ENCODE measurements at places on chromosomes 5 and 9.

DNA sequence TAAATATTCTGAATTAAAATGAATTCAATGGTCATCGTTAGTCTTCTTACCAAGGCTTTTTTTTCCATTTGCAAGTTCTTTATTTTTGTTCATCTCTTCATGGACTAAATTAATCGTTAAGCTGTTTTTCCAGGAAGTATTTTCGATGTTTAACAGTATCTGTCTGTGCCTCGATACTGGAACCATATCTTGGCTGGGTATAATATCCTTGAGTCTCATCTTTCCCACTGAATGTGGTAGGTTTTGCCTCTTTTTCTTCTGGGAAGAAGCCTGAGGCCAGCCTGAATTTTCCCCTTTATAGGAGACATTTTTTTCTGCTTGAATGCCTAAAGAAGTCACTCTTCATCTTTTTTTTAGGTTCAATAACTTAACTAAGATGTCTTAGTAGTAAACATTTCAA lies 4.0 kb upstream of the SEPTIN8 start:
- DNase-seq = no peak

DNA sequence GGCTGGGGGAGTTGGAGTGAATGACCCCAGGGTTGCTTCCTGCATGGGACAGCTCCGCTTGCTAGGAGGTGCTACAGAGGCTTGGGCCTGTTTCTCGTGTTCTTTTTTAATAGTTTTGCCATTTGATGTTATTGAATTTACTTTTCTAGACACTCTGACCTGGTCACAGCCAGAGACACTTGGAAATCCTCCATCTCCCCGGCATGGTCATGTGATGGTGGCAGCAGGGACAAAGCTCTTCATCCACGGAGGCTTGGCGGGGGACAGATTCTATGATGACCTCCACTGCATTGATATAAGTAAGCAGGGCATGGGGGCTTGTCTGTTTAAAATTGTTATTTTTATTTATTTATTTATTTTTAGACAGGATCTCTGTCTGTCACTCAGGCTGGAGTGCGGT lies 13.4 kb downstream of the HSPA5 start:
- no peak for DNase-seq

DNA sequence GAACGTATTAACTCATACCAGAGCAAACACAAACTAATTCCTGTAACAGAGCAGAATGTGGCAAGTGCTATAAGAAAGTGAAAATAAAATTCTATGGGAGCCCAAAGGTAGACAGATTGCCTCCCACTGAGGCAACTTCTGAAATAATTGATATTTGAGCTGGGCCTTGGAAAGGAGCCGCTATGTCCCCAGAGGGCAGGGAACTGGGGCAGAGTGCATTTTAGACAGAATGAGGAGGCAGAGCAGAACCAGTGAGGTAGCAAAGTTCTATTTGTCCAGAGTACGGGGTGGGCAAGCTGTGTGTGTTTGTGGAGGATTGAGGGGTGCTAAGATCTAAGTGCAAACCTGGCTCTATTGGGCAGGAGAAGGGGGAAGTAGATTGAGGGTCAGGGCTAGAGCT lies 19.8 kb downstream of the CDO1 start:
- DNase-seq = no peak

- DNase-seq = no peak
These were observed 64.6 kb downstream of the EHMT1 start for GRCh38 chr9:137683262-137683864.

- DNase-seq = no peak
These were observed 15.7 kb downstream of the RFK start for GRCh38 chr9:76378367-76379073.

- peak; percentile 88 for DNase-seq
These were observed 63.7 kb upstream of the ANGPTL2 start for GRCh38 chr9:127185931-127186781.

DNA sequence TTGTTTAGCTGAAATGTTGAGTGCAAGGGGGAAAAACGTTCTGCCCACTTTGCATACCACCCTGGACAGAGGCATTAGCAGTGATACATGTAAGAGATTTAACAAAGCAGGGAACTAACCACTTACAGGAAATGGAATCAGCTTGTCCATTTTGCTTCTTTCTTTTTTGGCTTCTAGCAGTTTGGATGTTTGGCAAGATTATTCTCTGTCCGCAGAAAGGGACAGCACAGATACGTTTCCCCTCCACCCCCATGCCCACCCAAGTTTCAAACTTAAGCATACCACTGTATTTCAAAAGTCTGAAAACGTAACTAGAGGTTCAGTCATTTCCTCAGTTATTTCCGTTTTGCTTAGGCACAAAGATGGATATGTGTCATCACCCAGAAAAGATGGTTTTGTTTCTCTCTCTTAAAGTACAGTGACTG lies 118.4 kb downstream of the GDNF start:
- DNase-seq = no peak

DNA sequence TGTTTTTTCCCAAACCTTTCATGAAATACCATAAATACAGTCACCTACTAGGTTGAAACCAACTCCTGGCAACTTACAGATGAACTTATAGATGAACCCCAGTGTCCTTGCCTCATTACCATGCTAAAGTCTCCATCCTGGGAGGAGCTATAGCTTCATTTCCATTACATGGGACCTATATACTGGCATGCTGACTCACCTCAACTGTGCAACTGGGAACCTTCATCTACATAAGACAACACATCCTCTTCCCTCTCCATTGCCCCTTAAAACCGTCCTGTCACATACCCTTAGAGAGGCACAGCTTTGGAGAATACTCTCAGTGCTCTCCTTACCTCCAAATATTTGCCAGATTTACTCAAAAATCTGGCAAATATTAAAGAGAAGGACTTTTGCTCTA lies 638.3 kb downstream of the HTR1A start:
- no peak for DNase-seq

DNA sequence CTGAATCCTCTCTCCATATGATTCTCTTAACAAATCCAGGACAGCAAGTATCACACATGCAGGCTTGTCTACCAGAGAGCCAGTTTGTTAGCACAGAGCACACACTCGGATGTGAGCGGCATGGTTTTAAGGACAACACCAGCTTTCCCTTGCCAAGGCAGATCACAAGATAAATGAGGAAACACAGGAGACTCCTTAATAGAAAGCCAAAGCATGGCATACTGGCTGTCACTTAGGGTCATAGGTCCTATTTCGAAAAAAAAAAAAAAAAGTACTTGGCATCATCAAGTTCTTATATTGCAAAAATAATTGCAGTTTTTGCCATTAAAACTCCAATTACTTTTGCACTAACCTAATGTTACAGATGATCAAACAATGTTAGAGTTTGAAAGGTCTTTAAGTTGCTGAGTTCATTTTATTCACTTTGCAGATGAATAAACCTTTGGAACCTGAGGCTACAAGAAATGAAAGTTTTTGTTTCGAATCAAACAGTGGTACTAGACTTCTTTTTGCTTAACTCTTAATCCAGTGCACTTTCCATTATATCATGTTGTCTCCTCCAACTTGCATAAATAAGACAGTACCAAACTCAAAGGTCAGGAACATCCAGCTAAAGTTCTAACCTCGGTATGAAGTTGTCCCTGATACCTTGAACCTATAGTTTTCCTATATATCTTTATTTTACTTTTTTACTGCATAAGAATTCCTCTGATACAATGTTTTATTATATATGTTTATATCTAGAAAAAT lies 138.5 kb downstream of the MPDZ start:
- no peak for DNase-seq

- no peak for DNase-seq
These were observed 155.8 kb downstream of the TSSK1B start for GRCh38 chr5:113278976-113279375.

GRCh38 chr9:83367326-83367725 lies 170.9 kb downstream of the FRMD3 start:
- no peak for DNase-seq

GRCh38 chr9:81137976-81138568 lies 551.3 kb downstream of the TLE1 start:
- no peak for DNase-seq

- no peak for DNase-seq
These were observed 2.3 kb upstream of the TNIP1 start for GRCh38 chr5:151083081-151083676.

DNA sequence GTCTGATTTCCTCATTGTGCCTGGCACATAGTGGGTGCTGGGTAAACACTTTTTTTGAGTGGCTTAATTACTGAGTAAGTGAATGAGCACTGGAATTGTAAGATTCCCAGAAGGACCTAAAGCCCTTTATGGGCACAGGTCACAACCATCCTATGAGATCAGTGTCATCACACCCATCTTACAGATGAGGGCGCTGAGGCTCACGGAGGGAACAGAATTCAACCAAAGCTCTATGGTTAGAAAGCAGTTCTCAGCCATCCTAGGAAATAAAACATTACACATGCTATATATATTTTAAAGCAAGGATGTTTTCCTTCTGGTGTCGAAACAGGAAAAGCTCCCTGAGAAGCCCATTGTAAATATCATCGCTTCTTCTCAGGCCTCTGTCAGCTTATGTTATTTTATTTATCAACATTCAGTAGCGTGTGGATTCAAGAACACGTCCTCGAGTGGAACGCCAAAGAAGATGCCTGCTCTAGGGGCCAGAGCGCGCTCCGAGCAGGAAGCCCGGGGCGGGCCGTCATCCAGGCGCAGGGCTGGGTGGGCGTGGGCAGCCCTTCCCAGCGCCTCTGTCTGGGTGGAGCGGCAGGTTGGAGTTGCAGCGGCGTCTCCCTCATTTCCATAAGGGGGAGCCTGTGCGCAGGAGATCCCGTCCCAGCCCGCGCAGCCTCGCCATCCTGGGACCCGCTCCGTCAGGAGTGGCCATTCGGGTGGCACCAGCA lies 155.8 kb upstream of the SMIM23 start:
- DNase-seq = no peak

GRCh38 chr5:134510970-134511795 lies 14.3 kb upstream of the JADE2 start:
- DNase-seq = peak; percentile 28

GRCh38 chr5:68345171-68345570 lies 129.6 kb downstream of the PIK3R1 start:
- no peak for DNase-seq

- DNase-seq = no peak
These were observed 5.0 kb upstream of the TMEM268 start for GRCh38 chr9:114606068-114606467.
